CD4-positive, alpha-beta T cell treated with Interleukin-2 at 100 ng/mL for 4 hours (primary cell): ENCODE measurements at places on chromosomes 7 and 10.

- DNase-seq = no peak
These were observed 297.7 kb downstream of the PTPRN2 start for GRCh38 chr7:158289761-158290523.

DNA sequence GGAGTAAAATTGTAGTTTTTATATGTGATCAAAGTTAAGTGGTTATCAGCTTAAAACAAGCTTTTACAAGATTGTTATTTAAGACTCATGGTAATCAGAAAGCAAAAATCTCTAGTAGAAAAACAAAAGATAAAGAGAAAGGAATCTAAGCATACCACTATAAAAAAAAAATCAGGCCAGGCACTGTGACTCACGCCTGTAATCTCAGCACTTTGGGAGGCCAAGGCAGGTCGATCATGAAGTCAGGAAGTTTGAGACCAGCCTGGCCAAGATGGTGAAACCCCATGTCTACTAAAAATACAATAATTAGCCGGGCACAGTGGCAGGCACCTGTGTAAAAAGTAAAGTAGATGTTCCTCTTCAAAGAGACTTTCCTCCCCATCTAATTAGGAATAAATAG, 265.9 kb upstream of the NRP1 start:
- DNase-seq = no peak

GRCh38 chr7:91347290-91347689, 83.1 kb downstream of the FZD1 start:
- DNase-seq = no peak

GRCh38 chr10:29229258-29229705, 59.6 kb upstream of the LYZL1 start:
- no peak for DNase-seq

GRCh38 chr10:15690031-15690430, 29.7 kb downstream of the ITGA8 start:
- no peak for DNase-seq

DNA sequence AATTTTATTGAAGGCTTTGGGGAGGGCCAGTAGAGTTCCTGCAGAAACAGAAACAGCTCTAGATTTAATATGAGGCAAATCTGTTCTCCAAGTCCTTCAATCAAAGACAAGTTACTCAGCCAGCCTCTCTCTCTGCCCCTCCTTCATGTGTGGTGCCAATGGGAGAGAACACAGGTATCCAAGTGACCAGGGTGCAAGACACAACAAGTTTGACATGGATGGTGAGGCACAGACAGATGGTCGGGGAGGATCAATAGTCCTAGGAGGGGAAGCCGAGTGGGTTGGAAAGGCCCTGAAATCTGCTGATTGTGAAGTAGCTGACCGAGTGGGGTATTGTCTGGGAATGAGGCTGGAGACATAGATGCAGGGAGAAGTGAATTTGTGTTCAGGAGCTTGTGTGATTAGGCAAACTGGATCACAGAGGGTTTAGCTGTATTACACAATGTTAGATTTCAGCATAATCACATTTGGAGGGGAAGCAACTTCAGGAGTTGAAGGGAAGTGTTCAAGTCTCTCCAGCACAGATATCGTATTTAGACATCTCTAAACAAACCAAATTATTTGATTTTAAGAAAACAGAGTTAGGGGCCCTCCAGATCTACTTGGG, 1.5 kb downstream of the GIMAP1 start:
- peak; percentile 61 for DNase-seq

GRCh38 chr7:140415361-140415760, 11.5 kb downstream of the RAB19 start:
- no peak for DNase-seq

- DNase-seq = no peak
These were observed 13.1 kb downstream of the AVPI1 start for GRCh38 chr10:97673736-97674525.

DNA sequence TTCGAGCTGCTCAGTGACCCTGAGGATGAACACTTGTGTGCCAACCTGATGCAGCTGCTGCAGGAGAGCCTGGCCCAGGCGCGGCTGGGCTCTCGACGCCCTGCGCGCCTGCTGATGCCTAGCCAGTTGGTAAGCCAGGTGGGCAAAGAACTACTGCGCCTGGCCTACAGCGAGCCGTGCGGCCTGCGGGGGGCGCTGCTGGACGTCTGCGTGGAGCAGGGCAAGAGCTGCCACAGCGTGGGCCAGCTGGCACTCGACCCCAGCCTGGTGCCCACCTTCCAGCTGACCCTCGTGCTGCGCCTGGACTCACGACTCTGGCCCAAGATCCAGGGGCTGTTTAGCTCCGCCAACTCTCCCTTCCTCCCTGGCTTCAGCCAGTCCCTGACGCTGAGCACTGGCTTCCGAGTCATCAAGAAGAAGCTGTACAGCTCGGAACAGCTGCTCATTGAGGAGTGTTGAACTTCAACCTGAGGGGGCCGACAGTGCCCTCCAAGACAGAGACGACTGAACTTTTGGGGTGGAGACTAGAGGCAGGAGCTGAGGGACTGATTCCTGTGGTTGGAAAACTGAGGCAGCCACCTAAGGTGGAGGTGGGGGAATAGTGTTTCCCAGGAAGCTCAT, 1.1 kb downstream of the DDIT4 start:
- peak; percentile 73 for DNase-seq

- DNase-seq = no peak
These were observed 194.6 kb upstream of the TMEM72 start for GRCh38 chr10:44716470-44717015.

GRCh38 chr7:138015096-138015495, 13.2 kb upstream of the CREB3L2 start:
- DNase-seq = no peak

DNA sequence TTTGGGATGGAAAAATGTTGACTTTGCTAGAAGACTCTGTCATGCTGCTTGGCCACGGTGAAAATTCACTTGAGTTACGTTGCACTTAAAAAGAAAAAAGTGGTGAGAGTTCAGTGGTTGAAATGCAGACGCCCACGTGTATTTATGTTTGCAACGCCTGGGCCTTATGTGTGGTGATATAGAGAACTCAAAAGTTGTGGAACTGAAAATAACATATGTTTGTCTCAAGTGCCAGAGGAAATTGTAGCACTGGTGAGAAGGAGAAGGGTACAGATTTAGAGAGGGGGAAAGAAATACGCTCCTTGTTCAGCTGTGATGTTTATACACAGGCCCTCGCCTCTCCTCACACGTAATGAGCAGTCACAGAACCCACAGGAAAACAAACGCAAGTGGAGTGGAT, 73.6 kb downstream of the EMX2 start:
- DNase-seq = no peak

DNA sequence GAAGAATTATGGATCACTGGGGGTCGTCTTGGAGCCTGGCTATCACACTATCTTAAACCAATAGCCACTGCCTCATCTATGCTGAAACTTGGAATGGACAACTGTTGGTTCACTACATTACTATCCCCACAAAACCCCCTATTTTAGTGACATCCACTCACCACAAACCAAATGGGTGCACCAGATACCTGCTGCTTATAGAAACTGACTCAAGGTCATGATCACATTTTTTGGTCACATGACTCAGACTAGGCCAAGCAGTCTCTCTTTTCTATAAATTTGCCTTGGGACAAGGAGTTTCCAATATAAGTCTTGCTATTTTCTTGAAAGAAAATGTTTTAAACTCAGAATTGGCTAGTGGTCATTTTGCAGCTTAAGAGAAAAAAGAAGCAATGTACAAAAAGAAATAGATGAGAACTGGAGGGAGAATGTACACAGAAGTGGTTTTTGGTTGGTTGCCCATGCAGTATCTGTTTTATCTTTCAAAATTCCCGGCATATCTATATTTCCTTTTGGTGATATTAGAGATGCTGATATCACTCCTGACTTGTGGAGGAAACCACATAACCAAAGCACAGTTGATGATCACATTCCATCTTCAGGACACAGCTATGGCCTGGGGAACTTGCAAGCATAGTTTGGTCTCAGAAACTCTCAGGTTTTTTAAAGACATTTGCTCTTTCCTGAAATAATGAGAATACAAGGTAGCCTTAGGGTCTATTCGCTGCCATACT, 85.2 kb upstream of the CACNA2D1 start:
- no peak for DNase-seq

DNA sequence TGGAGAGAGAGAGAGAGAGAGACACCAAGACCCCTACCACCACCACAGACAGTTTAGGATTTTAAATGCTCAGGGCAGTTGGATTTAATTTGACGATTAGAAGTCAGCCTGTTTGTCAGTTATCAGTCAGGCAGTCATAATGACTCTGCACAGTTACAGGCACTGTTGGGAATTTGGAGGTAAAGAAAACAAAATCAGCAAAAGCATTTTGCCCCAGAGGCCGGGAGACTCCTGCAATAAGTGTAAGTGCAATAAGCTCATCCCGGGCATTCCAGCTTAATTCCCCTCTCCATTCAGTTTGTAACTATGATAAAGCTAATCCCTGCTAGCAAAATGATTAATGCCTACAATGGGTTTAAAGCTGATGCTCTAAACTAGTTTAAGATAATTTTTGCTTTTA, 13.5 kb downstream of the SEMA3C start:
- DNase-seq = no peak

- no peak for DNase-seq
These were observed 71.6 kb downstream of the NKX6-2 start for GRCh38 chr10:132714096-132714985.
